ENCODE measurements at places on chromosomes 4 and X. TPM values are rescaled to one million over a fixed set of nuclear protein-coding genes. Genes with fewer than 3 reads are reported as not detected.
A peak's percentile ranks its signal among the peaks of the same experiment; 100 is the strongest.

Gene MAGEB1
- not detected for polyA plus RNA-seq

Gene HPSE
- 3.2 TPM for polyA plus RNA-seq

Gene F11
- polyA plus RNA-seq = not detected

Gene CYP2U1
- 7.1 TPM for polyA plus RNA-seq

Gene PPP3CA
- polyA plus RNA-seq = 27.4 TPM

Gene CNKSR2
- 4.5 TPM for polyA plus RNA-seq

- peak; percentile 93 for DNase-seq
Measured at GRCh38 chr4:99894161-99894997, at the start of gene LAMTOR3. TSS of gene LAMTOR3 (minus strand) at chr4:99894427. CDS start at chr4:99893963, 464 bp downstream.

DNA sequence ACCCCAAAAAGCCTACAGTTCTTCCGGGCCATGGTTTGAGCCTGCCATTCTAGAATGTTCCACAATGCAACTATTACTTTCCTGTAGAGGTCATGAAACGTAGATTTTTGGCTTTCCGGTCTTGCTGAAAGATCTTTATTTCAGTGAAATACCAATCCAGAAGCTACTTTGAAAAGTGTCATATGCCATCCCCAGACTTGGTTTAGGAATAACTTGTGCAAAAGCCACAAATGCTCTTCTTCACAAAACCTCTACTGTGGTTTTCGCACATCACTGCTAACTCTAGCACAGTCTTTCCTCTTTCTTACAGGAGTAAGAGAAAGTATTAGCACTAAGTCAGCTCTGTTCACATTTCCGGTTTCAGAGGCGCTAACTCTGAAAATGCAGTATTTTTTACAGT, 12.7 kb upstream of the CD40LG start:
- no peak for DNase-seq

DNA sequence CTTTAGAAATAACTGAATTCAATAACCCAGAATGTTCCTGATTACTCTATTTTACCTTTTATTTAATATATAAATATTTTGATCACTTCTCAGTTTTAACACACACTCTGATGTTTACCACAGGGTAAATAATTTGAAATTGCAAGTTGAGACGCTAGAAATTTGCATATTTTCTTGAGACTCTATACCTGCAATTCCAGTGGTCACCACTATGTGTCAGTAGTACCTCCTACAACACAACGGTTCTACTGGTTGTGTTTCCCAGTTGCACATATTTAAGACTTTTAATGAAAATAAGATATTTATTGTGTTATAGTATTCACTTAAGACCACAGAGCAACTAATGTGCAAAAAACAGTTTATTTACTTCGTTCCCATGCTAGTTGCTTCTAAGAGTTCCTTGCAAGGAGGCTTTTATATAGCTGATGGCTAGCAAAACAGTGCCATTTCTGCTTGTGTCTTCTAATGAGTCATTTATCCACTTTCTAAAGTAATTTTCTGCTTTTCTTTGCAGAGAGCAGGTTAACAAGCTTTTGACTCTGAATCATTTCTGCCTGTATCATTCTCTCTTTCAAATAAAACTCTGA, 98.9 kb upstream of the PDLIM3 start:
- DNase-seq = no peak

GRCh38 chrX:40964633-40965586, 120.3 kb upstream of the USP9X start:
- DNase-seq = no peak

GRCh38 chr4:165537028-165537648, 158.3 kb downstream of the CPE start:
- DNase-seq = peak; percentile 79

GRCh38 chrX:44899946-44900345, 27.0 kb downstream of the KDM6A start:
- no peak for DNase-seq

DNA sequence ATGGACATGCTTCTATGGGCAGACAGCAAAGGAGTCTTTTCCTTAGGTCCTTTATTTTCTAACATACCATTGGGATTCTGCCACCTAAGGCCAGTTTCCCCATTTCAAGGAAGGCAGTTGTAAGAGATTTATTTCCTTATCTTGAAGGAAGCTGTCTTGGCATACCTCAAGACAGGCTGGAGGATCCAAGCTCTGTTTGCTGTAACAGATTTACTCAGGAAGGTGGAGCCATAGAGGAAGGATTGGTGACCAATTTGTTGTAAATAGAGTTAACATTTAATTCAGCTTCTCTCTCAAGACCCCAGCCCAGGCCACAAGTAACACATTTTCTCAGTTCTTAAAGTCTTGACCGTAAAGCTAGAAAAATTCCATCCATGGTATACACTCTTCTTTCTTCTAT, 131.6 kb upstream of the TENM3 start:
- DNase-seq = no peak

- no peak for DNase-seq
Measured at GRCh38 chr4:6917461-6918271, 8.0 kb downstream of the TBC1D14 start.

- DNase-seq = no peak
Measured at GRCh38 chr4:116531026-116531425, 554.4 kb downstream of the TRAM1L1 start.

- no peak for DNase-seq
Measured at GRCh38 chr4:170325599-170325998, 235.8 kb upstream of the AADAT start.

DNA sequence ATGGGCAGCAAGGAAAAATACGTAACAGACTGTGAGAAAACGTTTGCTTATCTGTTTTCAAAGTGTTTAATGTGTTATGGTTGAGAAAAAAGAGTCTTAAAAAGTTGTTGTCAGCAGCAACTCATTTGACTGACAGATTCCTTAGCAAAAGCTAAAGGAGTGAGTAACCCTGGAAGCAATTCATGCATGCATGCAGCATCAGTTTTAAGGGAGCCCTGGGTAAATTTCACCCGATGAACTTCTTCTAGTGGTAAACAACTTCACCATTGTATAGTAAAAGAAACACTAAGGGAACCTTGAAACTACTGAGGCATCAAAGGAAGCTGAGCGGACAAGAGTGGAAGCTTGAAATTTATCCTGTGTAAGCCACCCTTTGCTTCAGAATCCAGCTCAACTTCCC, 583.2 kb upstream of the INTU start:
- DNase-seq = no peak

GRCh38 chr4:126136922-126137781, 822.4 kb downstream of the FAT4 start:
- no peak for DNase-seq

GRCh38 chr4:16754104-16754503, 144.3 kb downstream of the LDB2 start:
- no peak for DNase-seq

- no peak for DNase-seq
Measured at GRCh38 chrX:45348296-45348695, 147.6 kb upstream of the DIPK2B start.

DNA sequence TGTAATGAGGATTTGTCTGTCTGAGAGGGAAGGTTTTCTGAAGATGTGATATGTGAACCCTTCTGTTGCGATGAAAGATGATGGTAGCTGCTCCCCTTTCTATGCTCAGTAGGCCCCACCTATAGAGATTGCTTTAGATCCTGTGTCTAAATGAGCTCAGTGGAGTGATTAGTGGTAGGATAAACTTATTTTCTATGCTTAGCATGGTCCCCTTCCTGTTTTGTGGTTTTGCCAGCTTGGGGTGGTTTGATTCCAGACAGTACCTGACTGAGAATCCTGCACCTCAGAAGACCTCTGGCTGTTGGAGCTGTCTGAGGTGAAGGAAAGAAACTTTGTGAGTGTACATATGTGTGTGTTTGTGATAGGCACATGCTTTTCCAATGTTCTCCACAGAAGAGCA, 17.7 kb downstream of the MSN start:
- DNase-seq = no peak
